ENCODE measurements at places on chromosomes 2 and 18.

DNA sequence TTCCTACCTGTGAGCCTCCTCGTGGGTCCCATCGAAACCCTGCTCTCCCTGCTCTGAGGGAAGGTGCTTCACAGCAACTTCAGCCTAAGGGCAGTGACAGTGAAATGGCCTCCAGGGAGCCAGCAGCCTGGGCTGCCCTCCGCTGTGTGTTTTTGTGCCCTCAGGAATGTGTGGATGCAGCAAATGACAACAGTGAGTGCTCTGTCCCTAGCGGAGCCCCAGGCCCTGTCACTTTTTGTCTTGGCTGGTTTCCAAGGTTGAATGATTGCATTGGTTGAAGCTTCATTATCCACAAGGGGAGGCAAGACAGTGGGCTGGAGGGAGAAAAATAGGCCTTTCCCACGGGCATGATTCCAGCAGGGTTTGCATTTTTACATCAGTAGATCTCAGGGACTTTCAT is 42.9 kb downstream of the STON1 start:
- no peak for DNase-seq

DNA sequence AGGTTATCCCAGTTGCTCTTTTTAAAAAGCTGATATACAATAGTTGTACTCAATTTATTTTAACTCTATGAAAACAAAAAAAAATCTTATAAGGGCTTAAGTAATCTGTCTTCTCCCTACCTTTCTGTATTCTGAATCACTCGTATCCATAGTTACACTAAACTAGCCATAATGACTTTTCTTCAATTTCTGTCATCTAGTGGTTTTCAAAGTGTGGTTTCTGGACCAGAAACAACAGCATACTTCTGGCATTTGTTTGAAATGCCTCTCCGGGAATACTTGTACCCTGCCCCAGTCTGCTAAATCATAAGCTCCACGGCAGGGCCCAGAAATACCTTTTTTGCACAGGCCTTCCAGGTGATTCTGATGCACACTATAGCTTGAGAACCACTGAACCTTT is 253.6 kb downstream of the LRRTM4 start:
- DNase-seq: no peak

- DNase-seq: peak; percentile 24
Measured at GRCh38 chr2:157257312-157258252, at the start of gene GALNT5. Gene GALNT5 (plus strand): TSS chr2:157257705. CDS start chr2:157258083, 378 bp downstream.

DNA sequence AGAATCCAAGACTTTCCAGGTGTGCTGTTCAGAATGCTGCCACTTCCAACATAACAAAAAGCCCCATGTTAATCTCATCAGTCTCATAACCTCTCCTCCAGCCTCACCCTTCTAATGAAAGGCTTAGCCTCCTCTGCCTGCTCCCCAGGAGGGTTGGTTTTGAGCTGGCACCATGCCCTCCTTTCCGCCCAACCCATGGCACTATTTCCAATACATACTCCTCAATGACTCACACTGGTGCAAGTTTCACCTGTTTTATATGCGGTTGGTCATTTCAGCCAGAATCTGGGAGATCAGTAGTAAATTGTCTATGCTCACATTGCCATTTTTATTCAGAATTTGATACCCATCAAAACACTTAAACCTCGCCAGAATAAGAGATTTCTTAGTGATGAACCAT is 157.6 kb upstream of the NRP2 start:
- no peak for DNase-seq

- no peak for DNase-seq
Measured at GRCh38 chr18:46031741-46032140, 40.3 kb downstream of the PSTPIP2 start.

- DNase-seq: no peak
Measured at GRCh38 chr2:99240431-99240830, 15.0 kb downstream of the LYG2 start.

DNA sequence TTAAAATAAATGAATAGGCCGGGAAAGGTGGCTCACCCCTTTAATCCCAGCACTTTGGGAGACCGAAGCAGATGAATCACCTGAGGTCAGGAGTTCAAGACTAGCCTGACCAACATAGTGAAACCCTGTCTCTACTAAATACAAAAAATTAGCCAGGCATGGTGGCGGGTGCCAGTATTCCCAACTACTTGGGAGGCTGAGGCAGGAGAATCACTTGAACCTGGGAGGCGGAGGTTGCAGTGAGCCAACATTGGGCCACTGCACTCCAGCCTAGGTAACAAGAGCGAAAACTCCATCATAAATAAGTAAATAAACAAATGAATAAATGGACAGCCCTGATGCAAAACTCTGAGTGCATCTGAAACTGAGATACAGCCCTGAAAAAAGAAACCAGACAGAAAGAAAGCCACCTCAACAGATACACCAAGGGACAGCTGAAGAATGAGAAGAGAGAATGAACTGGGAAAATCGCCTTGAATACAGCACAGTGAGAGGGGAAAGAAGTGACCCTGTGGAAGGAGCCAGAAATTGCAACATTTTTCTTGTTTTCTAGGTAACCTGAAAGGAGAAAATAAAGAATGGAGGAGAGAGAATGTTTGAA is 64.4 kb downstream of the TRABD2A start:
- DNase-seq: no peak

- no peak for DNase-seq
Measured at GRCh38 chr2:19614066-19614465, 255.6 kb upstream of the OSR1 start.

DNA sequence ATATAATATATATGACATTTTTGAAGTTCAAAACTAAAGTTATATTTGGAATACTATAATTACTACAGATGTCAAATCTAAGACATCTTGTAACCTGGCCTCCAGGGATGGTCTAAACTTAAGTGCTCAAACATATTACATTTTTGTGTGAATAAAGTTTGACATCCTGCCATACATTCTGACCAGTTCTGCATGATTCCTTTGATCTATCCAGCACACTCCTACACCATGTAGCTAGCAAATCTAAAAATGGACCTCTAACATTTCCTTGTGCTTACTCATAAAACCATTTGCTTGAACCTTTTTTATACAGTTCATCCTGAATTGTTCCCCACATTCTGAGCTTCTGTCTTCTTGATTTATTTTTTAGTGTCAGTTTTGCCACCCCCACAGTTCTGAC is 294.3 kb upstream of the ZNF804A start:
- DNase-seq: no peak

DNA sequence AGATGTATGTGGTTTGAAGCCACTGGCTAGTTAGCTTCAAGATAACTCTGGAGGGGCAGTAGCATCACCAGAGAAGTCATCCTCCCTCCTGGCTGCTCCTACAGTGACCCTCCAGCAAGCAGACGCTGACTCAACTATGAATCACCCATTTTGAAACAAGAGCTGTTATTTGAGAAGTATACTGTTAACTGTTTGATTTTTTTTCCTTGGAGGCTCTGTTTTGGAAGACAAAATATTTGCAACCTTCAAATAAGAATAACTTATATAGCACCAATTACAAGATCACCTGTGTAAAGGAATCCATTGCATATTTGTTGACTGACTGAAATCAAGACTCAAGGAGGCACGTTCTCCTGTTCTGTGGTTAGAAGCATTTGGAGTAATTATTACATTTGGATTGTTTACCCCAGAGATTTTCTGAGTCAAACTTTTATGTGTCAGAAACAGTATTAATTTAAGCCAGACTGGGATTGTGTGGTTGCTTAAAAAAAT is 313.8 kb downstream of the MTX2 start:
- peak; percentile 30 for DNase-seq

DNA sequence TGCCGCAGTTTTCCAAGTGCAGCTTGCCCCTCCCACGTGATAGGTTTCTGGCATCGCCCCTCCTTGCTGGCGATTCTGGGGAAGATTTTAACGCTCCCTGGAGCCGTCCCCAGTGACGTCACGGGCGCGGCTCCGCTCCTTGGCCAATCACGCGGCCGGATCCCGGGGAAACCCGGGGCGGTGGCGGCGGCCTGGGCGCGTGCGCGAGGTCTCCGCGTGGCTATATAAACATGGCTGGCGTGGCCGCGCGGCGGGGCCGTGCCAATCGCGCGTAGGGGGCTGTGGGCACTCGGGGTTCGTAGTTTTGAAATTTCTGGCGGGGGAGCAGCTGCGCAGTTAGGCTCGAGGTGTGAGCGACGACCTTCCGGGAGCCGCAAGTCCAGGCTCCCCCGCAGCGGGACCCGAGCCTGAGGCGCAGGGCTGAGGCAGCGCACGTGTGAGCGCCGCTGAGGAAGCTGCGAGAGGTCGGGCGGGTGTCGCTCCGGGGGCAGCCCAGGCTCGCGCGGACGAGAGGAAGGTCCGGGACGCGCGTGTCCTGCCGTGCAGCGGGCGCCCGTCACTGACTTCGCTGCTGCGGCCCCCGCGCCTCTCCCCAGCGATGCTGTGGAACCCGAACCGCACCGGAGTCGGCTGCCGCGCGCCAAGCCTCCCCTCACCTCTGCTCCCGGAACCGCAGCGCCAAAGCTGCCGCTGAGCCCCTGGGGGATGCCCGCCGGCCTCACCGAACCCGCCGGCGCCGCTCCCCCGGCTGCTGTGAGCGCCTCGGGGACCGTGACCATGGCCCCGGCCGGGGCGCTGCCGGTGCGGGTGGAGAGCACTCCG is at the start of gene TAF4B:
TSS of gene TAF4B (plus strand) at position 217 of the 822 bp plus-strand sequence. CDS start at position 706, 489 bp downstream.
- peak; percentile 96 for DNase-seq

DNA sequence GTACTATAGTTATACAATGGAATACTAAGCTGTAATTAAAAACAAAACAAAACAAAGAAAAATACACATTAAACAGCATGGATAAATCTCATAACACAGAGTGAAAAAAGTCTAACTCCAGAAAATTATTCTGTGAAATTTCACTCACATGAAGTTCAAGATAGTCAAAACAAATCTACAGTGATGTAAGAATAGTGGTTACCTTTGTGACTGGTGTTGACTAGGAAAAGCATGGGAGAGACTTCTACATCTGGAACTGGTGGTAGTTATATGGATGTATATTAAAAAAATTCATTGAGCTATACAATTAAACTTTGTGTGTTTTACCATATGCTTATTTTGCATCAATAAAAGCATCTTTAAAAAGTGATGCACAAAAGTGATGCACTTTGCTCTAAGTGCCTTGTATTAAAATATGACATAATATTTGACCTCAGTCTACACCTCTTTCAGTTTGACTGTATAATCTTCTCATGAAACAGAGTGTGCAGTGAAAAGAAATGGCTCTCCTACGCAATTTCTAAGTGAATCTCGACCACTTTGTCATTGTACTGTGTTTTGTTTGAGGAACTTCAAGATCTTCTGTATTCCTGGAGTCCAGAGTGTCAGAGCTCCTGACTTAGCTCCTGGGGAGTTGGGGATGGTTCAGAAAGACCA is 28.0 kb downstream of the STAT4 start:
- DNase-seq: no peak

DNA sequence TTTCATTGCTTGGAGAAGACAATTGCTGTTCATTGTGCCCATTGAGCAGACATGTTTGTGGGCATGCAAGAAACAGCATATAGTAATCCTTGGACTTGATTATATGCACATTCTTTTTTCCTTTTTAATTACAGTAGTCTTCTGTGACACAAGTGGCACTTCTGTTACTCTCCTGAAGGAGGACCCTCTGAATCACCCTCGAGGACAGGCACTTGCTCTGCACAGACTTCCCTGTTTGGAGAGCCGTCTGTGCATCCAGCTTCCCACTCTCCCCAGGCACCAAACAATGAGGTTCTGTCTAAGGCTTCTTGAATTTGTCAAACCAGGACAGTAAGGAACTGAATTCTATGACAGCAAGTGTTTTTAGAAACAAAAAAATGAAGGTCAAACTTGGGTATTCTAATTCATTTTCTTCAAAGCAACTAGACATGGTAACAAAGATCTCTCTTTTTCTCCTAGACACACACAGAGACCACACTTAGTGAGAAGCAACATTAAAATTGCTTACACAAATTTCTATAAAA is 844.6 kb upstream of the ID2 start:
- no peak for DNase-seq

DNA sequence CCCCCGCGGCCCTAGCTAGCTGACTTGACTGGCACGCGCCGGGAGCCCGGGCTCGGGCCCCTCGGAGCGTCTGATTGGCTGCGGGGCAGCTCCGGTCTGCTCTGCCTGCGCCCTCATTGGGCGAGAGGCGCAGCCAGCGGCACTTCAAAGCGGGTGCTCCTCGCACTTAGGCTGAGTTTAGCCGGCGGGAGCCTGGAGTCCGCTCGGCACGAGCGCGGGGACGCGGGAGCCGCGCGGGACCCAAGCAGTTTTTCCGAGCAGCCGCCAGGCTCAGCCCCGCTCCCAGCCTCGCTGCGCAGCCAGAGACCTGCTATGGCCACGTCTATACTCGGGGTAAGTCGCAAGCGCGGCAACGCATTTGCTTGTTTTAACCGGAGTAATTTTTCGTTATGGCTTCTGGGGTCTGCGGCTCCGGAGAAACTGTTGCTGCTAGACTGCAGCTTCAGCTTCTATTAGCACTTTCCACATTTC is at the start of gene SP9:
TSS of gene SP9 (plus strand) at position 174 of the 471 bp plus-strand sequence. CDS start at position 313, 139 bp downstream.
- no peak for DNase-seq

- DNase-seq: no peak
Measured at GRCh38 chr18:5541644-5542043, 2.2 kb downstream of the EPB41L3 start.

DNA sequence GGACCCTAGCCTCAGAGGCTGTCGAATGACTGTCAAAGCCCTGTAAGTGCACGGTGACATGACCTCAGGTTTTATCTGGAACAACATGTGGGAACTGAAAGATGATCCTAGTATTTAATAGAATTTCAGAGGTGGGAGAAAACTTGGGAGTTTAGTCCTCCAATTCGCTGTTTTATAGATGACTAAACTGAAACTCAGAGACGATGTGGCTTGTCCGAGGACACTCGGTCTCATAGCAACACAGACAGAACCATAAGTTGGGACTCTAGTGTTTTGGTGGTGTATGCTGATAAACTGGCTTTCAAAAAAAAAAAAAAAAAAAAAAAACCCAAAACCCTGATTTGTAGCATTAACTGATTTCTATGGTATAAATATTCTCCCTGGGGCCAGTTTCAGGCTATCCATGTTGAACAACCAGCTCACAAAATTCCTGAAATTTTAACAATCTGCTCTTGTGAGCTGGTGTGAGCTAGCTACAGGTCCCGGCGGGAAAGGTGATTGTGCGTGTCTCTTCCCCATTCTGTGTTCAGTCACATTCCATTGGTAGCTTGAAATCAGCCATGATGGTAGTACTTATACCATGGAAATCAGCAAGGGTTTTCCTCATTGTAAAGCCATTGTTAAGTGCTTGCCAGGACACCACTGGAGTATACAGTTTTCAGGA is 195.5 kb upstream of the EPAS1 start:
- DNase-seq: no peak

GRCh38 chr2:94869131-94869530 is 2.1 kb upstream of the TEKT4 start:
- DNase-seq: no peak

All from left cardiac atrium (tissue), 4 donors.